Panc1 (cell line): ENCODE measurements at places on chromosomes 16 and 17. TPM values are rescaled to one million over a fixed set of nuclear protein-coding genes. Genes with fewer than 3 reads are reported as not detected.

Gene TAT
- 0.49 TPM for total RNA-seq

Gene RAB11FIP4
- 10.8 TPM for total RNA-seq

DNA sequence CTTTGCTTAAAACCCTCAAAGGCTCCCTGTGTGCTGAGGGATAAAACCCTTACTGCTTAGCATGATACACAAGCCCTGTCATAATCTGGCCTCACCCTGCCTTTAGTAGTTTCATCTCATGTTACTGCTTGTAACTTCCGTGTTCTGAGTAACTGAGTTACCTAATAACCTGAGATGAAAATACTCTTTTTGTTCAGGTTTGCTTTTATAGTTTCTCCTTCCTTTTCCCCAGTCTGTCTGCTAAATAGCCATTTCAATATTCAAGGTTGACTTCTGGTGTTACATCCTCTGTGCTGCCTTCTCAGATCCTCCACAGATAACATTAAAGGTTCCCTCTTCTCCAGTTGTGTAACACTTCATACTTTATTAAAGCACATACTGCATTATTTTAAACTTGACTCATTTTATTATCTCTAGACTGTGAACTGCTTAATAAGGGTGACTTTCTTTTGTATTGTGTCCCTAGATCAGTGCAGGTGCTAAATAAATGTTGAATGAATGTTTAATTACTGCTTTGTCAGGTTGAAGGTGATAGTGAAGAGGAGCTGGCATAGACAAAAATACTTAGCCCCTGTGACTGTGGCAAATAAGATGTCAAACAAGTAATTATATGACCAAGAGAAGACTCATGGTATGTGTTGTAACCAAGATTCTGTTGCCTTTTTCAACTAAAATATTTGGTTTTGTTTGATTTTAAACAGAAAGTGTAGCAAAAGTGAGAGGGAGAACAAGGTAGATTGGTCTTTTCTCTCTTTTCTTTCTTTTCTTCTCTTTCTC is 47.8 kb downstream of the NFAT5 start:
- no peak overlapping the region for H3K27ac ChIP-seq
- no peaks in the 10 kb centered on the region for H3K27me3 ChIP-seq
- no peaks in the 10 kb centered on the region; the same call in 1 of the 2 replicates for H3K36me3 ChIP-seq
- no peak overlapping the region for H3K4me3 ChIP-seq

DNA sequence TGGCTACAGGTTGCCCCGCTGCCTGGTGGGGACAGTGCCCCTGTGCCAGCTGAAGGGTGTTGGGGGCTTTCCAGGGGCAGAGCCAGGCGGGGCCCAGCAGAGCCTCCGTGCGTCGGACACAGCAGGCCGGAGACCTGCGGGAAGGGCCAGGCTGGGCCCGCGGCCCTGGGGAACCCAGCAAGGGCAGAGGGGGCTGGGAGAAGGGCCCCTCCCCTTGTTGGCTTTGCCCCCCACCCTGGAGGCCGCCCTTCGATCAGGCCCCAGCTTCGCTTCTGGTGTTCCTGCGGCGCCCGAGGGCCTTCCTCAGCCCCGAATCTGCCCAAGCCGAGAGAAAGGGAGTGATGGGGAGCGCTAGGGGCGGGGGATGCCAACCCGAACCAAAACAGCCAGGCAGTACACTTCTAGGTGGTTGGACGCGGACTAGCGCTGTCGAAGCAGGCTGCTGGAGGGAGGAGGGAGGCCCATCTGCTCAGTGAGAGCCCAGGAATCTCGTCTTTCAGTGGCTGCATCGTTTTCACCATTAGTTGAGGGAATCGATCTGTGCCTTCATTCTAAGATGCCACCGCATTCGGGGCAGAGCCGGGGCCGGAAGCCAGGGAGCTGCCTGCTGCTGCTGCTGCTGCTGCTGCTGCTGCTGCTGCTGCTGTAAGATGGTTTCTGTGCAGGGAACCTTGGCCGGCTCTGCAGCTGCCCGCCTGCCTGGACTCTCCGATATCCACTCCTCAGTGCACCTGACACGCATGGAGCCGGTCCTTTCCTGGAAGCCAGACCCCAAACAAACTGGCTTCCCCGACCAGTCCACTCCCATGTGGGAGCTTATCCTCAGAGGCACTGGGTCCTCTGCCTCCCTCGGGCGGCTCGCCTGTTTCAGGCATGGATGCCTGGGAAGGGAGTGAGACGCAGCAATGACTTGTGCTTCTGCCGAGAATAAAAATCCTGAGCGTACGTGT is 1.7 kb downstream of the JPH3 start:
- H3K4me3 ChIP-seq, result no peak overlapping the region
- no peak overlapping the region for H3K27ac ChIP-seq
- H3K4me1 ChIP-seq, result no peaks in the 10 kb centered on the region
- no peaks in the 10 kb centered on the region for H3K36me3 ChIP-seq
- DNase-seq, result no peak
